ENCODE measurements at places on chromosomes 13 and 19. TPM values are rescaled to one million over a fixed set of nuclear protein-coding genes. Genes with fewer than 3 reads are reported as not detected.
A peak's percentile ranks its signal among the peaks of the same experiment; 100 is the strongest.

DNA sequence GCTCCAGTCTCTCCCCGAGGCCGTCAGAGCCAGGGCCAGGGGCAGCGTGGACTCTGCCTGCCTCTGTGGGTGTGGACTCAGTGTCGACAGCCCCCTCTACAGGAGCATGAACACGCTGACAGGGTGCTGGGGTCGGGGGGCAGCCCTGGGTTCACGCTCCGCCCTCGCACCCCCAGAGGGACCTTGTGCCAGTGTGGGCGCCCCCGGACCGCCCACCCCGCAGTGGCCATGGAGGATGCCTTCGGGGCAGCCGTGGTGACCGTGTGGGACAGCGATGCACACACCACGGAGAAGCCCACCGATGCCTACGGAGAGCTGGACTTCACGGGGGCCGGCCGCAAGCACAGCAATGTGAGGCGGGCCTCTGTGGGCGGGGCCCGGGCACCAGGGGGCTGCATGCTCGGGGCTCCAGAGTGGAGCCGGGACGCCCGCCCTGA, 8.3 kb downstream of the TRPM4 start:
- no peak for DNase-seq

The LILRB5 gene
- total RNA-seq = 5.4 TPM

DNA sequence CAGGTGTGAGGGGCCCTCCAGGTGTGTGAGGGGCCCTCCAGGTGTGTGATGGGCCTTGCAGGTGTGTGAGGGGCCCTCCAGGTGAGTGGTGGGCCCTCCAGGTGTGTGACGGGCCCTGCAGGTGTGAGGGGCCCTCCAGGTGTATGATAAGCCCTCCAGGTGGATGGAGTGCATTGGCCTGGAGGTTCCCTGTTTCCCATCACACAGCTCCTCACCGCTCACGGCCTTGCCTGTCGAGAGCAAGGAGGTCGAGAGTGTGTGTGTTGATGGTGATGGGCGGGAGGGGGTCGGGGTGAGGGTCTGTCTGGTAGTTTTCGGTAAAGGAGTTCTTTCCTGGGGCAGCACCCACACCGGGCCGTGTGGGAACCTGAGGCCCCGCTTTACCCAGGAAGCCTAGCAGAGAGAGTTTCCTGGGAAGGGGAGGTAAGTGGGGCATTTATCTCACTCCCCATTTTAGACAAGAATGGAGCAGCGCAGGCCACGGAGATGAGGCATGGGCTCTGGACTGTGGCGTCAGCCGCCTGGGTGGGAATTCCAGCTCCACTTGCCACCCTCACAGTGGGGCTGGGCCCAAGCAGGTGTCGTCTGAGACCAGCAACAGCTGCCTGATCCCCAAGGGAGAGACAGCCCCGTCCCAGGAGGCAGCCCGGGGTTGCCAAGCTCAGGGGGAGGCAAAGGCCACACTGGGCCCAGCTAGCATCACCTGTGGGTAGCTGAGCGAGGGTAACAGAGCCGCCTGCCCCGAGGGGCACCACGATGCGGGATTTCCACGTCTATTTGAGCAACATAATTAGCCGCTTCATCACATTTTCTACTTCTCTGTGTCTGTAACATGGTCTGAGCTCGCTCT, 10.9 kb upstream of the GAS6 start:
- DNase-seq = no peak

The RNF113B gene
- not detected for total RNA-seq

The CEBPA gene
- 95.5 TPM for total RNA-seq

The LRG1 gene
- 57.8 TPM for total RNA-seq

- DNase-seq = peak; percentile 69
Measured at GRCh38 chr19:38362076-38362945, 12.1 kb upstream of the PSMD8 start.

GRCh38 chr19:48444129-48444935, 1.5 kb upstream of the GRWD1 start:
- DNase-seq = no peak

DNA sequence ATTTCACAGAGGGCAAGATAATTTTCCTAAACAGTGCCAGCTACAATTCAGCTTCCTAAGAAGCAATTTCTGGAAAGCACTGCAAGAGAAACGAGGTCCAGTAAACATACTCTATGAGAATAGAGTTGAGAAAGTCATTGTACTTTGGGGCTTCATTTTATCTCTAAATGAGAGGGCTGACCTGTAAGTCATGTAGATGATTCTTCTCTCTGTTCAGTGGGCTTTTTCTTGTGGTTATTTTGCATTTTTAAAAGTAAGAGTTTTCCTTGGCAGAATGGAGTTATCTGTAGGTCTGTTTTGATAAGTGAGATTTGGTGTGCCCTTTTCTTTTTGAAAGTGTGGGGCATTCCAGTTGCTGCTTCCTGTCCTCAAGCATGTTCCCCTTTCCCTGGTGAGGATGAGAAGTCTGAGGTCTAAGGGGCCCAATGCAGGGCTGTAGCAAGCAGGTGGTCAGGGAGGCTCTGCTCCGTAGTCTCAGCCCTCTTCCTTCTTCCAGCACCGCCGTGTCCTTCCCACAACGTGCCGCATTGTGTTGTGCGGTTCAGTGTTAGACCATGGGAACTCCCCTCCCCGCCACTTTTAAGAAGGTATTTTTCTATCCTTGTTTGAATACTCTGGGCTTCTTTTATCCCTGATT, 86.3 kb downstream of the ARHGEF7 start:
- no peak for DNase-seq

DNA sequence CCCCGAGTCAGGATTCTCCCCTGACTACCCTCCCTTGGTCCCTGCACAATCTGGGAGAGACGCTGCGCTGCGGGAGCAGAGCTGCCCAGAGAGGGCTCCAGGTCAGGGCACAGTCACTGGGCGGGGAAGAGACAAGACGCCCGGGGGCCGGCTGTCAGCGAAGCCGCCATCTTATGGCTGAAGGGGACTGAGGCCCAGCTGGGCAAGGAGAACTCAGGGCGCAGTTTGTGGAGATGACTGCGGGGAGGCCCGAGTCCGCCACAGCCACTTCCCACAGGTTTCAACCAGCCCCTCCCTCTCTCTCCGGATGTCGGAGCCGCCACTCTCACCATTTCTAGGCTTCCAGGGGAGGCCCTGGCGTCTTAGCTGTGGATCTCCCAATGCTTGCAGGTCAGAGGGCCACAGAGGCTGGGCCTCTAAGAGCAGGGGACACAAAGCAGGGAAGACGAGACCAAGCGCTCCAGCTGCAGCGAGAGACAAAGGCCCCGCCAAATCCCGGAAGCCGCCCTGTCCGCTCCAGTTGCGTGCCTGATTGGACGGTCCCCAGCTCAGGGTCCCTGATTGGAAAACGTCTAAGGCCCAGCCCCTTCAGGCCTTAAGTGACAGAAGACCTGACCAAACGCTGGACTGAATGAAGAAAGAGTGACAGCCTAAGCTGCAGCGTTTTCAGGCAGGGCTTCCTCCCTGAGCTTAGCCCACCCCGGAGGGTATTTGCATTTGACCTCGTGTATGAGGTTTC, at the start of gene ZNF724:
ZNF724 (minus strand) TSS at position 484 of the 739 bp plus-strand sequence; CDS start at position 332, 152 bp downstream.
- peak; percentile 90 for DNase-seq

DNA sequence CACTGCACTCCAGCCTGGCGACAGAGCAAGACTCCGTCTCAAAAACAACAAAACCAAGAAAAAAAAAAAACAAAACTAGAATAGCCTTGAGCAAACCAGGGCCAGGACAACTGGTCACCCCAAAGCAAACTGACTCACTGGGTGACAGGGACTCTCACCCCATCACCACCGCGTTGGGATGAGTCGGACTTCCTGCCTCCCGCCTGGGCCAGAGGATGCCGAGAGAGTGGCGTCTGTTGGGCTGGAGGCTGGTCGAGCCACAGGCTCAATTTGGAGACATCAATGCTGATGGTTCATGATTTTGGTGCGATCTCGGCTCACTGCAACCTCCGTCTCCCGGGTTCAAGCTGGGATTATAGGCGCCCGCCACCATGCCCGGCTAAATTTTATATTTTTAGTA, 11.6 kb downstream of the TMPRSS9 start:
- no peak for DNase-seq

The PALM gene
- total RNA-seq = 4.8 TPM

- no peak for DNase-seq
Measured at GRCh38 chr19:3397266-3398022, 31.1 kb downstream of the NFIC start.

The RASIP1 gene
- 5.4 TPM for total RNA-seq

- no peak for DNase-seq
Measured at GRCh38 chr19:29402563-29402962, 123.2 kb upstream of the VSTM2B start.

The RFPL4A gene
- not detected for total RNA-seq

The LCP1 gene
- 90.6 TPM for total RNA-seq

The TMEM161A gene
- 13.1 TPM for total RNA-seq

GRCh38 chr19:14395710-14396336, 14.6 kb downstream of the ADGRE5 start:
- DNase-seq = no peak

The SLC25A30 gene
- total RNA-seq = 59.2 TPM

GRCh38 chr13:113091211-113091771, 14.3 kb upstream of the F7 start:
- DNase-seq = no peak

DNA sequence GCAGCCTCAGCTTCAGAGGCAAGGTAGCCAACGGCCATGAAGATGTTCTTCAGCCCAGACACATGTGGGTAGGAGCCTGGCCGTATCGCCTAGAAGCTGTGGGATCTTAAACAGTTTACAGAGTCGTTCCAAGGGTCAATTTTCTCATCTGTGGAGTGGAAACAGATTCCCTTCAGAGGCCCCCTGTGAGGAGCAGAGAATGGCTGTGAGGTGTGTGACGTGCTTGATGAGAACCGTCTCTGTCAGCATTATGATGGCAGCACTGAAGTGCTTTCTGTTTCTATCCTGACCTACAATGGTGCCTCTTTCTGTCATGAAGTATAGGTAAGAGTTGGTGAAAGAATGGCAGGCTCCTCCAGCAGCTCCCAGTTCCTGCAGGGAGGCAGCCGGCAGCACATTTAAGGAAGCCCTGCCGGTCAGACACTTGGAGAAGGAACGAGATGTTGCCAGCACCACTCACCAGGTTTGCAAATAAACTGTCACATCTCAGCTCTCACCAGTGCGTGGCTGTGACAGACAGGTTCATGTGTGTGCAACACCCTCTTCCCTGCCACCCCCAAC, 277.3 kb downstream of the FOXO1 start:
- no peak for DNase-seq

- DNase-seq = no peak
Measured at GRCh38 chr13:46179491-46179908, 2.5 kb downstream of the LCP1 start.

The PLIN5 gene
- total RNA-seq = 83.8 TPM

DNA sequence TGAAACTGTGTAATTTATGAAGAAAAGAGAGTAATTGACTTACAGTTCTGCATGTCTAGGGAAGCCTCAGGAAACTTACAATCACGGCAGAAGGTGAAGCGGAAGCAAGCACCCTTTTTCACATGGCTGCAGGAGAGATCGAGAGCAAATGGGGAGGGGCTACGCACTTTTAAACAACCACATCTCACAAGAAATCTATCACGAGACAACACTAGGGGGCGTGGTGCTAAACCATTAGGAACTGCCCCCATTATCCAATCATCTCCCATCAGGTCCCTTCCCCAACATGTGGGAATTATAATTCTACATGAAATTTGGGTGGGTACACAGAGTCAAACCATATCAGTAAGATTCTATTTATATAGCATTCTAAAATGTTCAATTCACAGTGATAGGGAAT, 114.8 kb upstream of the TRPC4 start:
- no peak for DNase-seq

The GRIN2D gene
- total RNA-seq = 0.17 TPM

GRCh38 chr19:1354970-1355567, 28.6 kb upstream of the NDUFS7 start:
- DNase-seq = no peak

- DNase-seq = no peak
Measured at GRCh38 chr13:76656500-76656899, 229.7 kb downstream of the KCTD12 start.

The KLK1 gene
- total RNA-seq = not detected

The ASF1B gene
- total RNA-seq = 0.25 TPM

DNA sequence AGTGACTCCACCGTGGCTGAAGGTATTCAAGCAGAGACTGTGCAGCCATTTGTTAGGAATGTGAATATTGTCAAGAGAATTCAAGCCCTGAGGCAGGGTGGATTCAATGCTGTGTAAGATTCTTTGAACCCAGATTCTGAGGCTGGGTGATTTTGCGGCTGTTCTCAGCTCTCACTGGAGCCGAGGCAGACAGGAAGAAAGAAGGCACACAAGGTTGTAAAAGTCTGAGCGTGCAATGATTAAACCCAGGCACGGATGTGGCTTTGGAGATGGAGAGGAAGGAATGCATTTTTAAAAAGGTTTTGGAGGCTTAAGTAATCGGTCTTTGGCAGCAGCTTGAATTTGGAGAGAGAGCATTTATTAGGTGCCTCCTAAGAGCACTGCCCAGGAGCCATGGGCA, 187.9 kb downstream of the KATNAL1 start:
- DNase-seq = no peak

GRCh38 chr13:77480066-77480465, 55.4 kb upstream of the SCEL start:
- no peak for DNase-seq

DNA sequence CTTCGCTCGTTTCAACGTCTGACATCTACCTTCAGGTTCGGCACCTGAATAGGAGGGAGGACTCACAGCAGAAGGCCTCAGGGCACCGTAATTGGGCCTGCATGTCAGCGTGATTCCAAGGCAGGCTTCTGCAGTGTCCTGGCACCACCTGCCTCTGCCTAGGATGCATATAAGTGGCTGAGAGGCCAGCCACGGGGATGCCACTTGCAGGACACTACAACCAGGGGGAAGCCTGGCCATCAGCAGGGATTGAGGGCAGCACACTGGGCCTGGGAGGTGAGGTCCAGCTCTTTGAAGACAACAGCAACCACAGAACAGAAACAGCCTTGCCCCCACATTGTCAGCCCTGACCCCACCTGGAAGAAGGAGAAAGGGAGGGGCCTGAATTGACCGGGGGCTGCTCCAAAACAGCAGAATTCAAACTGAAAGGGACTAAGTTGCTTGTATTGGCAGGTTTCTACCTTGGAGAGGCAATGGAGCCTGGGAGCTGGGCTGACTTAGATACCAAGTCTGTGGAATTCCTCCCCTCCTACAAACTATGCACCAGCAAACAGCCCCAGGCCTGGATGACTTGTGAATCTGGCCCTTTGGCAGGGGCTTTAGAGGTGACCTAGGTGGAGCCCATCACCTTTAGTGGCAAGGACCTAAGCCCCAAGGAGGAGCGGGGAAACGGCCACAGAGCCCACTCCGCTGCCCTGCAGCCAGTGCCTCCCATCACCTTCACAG, 34.1 kb upstream of the POMP start:
- no peak for DNase-seq

The MIA gene
- total RNA-seq = not detected

- DNase-seq = no peak
Measured at GRCh38 chr13:113430378-113431110, 22.7 kb downstream of the ADPRHL1 start.

Data from liver (tissue), 10 donors.